ENCODE measurements at places on chromosomes 4 and X.

DNA sequence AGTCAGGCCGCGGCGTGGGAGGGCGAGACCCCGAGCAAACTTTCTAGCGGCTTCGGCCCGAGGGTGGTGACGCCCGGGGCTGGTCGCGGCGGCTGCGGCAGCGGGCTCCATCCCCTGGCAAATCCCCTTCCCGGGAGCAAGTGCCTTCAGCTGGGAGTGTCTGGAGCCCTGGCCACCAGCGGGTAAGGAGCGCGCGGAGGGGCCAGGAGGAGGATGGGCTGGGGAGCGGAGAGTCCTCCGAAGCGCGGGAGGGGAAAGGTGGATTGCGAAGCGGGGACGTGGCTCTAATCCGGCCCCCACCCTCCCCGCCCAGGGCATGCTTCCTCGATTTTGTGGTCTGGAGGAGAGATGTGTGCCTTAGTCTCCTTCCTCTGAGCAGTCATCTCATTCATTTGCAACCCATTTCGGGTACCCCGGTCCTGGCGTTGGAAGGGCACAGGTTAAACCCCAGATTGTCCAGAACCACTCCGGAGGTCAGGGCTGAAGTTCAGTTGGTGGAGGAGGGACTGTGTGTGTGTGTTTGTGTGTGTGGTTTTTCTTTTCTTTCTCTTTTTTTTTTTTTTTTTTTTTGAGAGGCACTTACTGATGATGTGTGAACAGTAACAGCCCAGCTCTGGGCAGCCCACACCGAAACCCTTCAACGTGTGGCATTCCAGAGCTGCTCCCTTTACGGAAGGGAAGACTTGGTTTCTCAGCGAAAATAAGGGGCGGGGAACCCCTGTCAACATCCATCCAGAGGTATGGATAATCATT lies 516 bp downstream of the SGMS2 start:
- DNase-seq: peak; percentile 22
- H3K36me3 ChIP-seq: no peaks in the 10 kb centered on the region
- H3K4me1 ChIP-seq: peaks cover 9% of the 10 kb centered on the region
- H3K27ac ChIP-seq: no peak overlapping the region

GRCh38 chr4:141620715-141621114 lies 15.7 kb upstream of the IL15 start:
- no peak overlapping the region for H3K27ac ChIP-seq
- no peaks in the 10 kb centered on the region for H3K36me3 ChIP-seq
- H3K4me1 ChIP-seq: no peaks in the 10 kb centered on the region
- DNase-seq: no peak
- no peaks in the 10 kb centered on the region for H3K27me3 ChIP-seq

DNA sequence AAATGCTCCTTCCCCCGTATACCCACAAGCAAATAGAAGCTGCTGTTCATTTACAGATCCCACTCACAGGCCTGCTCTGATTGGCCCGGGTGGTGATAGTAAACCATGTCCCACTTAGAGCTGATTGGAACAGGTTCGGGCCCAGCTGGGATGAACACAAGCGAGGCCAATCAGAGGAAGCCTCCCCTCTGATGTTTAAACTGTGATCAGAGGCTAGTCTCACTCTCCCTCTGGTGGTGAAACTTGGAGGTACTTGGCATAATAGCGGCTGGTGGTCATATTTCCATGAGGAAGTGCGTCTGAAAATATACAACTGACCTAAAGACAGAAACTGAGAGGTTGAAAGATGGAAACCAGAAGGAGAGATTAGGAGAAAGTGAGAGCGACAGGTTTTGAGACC lies 51.5 kb upstream of the TRPC3 start:
- peaks cover 4% of the 10 kb centered on the region for H3K27me3 ChIP-seq
- H3K27ac ChIP-seq: no peak overlapping the region
- H3K36me3 ChIP-seq: no peaks in the 10 kb centered on the region

DNA sequence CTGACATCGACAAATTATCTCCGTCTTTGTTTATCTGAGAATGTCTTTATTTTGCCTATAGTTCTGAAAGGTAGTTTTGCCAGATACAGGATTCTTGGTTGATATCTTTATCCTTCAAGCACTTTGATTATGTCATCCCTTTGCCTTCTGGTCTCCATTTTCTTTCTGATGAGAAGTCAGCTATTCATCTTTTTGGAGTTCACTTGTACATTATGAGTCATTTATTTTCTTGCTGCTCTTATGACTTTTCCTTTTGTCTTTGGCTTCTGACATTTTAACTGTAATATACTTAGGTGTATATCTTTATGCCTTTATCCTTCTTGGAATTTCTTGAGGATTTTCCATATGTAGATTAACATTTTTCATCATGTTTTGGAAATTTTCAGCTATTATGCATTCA lies 51.4 kb downstream of the SHROOM4 start:
- no peaks in the 10 kb centered on the region for H3K36me3 ChIP-seq
- H3K4me3 ChIP-seq: no peak overlapping the region
- peaks cover 3% of the 10 kb centered on the region for H3K27me3 ChIP-seq
- no peak for DNase-seq
- H3K4me1 ChIP-seq: no peaks in the 10 kb centered on the region
- H3K27ac ChIP-seq: no peak overlapping the region

GRCh38 chr4:92600638-92601037 lies 296.9 kb downstream of the GRID2 start:
- H3K4me3 ChIP-seq: no peak overlapping the region
- DNase-seq: no peak
- H3K27ac ChIP-seq: no peak overlapping the region
- H3K36me3 ChIP-seq: no peaks in the 10 kb centered on the region

DNA sequence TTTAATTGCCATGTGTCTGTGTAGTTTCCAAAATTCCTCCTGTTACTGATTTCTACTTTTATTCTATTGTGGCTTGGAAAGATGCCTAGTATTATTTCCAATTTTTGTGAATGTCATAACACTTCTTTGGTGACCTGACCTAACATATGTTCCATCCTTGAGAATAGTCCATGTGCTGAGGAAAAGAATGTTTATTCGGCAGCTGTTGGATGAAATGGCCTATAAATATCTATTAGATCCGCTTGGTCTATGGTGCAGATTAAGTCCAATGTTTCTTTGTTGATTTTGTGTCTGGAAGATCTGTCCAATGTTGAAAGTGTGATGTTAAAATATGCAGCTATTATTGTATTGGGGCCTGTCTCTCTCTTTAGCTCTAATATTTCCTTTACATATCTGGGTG lies 219.2 kb upstream of the HDX start:
- DNase-seq: no peak
- no peaks in the 10 kb centered on the region for H3K36me3 ChIP-seq
- no peaks in the 10 kb centered on the region for H3K4me1 ChIP-seq
- H3K27me3 ChIP-seq: no peaks in the 10 kb centered on the region
- H3K4me3 ChIP-seq: no peak overlapping the region

DNA sequence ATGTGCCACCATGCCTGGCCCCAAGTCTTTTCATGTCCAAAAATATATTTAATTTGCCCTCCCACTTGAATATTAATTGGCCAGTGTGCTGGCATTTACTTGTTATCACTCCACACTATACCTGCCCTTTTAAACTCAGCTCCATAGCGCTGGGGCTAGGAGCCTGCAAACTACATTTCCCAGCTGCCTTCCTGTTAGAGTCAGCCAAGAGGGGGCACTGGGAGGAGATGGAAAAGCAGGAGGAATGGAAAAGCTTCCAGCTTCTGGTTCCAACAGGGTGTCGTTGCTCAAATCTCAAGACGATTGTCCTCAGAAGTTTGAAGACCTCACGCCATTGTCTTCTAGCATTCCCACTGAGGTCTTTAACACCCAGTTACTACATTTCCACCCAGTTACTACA lies 315.5 kb downstream of the BCOR start:
- H3K36me3 ChIP-seq: no peaks in the 10 kb centered on the region
- H3K27me3 ChIP-seq: no peaks in the 10 kb centered on the region
- H3K4me3 ChIP-seq: no peak overlapping the region
- no peak overlapping the region for H3K27ac ChIP-seq
